ENCODE measurements at places on chromosomes 11 and 22. TPM values are rescaled to one million over a fixed set of nuclear protein-coding genes. Genes with fewer than 3 reads are reported as not detected.
A peak's percentile ranks its signal among the peaks of the same experiment; 100 is the strongest.

The TRIM48 gene
- not detected for total RNA-seq

DNA sequence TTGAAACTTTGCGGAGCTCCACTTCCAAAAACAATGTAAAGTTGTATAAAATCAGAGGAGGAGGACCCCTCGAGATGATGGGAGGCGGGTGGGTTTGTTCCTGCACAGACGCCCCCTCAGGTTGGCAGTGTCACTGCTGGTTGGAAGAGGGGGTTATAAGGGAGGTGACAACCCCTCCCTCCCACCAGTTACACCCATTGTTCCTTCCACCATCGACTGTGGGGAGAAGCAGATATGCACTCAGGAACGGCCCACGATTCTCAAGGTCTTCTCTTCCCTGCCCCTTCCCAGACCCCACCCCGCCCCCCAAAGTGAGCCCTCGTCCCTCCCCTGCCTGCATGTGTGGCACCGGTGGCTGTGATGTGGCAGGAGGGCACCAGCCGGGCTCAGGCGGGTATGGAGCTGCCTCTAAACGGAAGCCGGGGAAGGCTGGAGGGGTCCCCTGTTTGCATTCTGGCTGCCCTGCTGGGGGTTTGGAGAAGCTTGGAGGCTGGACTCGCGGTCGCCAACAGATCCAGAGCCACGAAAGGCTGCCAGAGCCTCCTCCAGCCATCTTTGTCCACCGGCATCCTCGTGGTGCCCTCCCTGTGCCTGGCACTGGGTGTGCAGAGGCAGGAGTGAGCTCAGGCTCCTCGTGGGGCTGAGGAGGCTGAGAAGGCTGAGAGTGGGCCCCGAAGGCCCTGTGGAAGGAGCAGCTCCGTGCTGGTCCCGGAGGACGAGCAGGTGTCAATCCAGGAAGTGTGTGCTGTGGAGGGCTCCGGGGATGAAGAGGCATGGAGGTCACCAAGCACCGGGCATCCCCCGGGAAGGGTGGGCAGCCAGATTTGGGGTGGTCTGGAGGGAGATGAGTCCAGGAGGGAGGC is 778 bp downstream of the KDELR3 start:
- H3K36me3 ChIP-seq: no peaks in the 10 kb centered on the region
- H3K4me3 ChIP-seq: peak overlapping the region; percentile 43
- H3K27me3 ChIP-seq: no peaks in the 10 kb centered on the region
- no peak overlapping the region for H3K27ac ChIP-seq
- DNase-seq: no peak
- no peaks in the 10 kb centered on the region for H3K4me1 ChIP-seq

The CATSPER1 gene
- total RNA-seq: not detected

GRCh38 chr11:120738516-120739046 is 227.0 kb downstream of the GRIK4 start:
- H3K4me1 ChIP-seq: no peaks in the 10 kb centered on the region
- DNase-seq: no peak
- no peak overlapping the region for H3K4me3 ChIP-seq
- H3K36me3 ChIP-seq: no peaks in the 10 kb centered on the region
- no peaks in the 10 kb centered on the region for H3K27me3 ChIP-seq
- H3K27ac ChIP-seq: no peak overlapping the region

GRCh38 chr11:62075438-62075837 is 48.4 kb upstream of the INCENP start:
- H3K36me3 ChIP-seq: no peaks in the 10 kb centered on the region
- DNase-seq: no peak
- no peak overlapping the region for H3K4me3 ChIP-seq
- H3K27ac ChIP-seq: no peak overlapping the region
- no peaks in the 10 kb centered on the region for H3K27me3 ChIP-seq
- no peaks in the 10 kb centered on the region for H3K4me1 ChIP-seq

- no peaks in the 10 kb centered on the region for H3K27me3 ChIP-seq
- no peaks in the 10 kb centered on the region for H3K36me3 ChIP-seq
- DNase-seq: no peak
- no peaks in the 10 kb centered on the region for H3K4me1 ChIP-seq
- H3K27ac ChIP-seq: no peak overlapping the region
Observed at GRCh38 chr11:19995145-19995544, 165.1 kb downstream of the DBX1 start.

DNA sequence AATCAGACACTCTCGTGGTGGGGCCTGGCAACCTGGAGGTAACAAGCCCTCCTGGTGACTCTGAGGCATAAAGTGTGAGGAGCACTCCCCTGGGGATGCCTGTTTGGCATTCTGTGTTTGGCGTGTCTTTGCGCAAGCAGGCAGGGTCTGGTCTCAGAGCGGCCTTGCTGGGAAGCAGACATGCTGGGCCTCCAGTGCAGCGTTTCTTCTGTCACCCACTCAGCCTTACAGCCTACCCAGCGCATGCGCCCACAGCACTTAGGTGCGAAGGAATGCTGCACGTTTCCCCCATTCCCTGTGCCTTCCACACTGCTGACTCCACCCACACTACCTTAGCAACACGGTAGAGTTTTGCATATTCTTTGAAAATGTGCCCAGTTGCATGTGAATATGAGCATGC is 7.4 kb upstream of the CXCR5 start:
- H3K4me3 ChIP-seq: no peak overlapping the region
- H3K27ac ChIP-seq: 0 out of 2 replicates have a peak overlapping the region, but pooled peaks have one; percentile 15
- DNase-seq: no peak
- H3K27me3 ChIP-seq: peaks cover 4% of the 10 kb centered on the region
- no peaks in the 10 kb centered on the region for H3K36me3 ChIP-seq

DNA sequence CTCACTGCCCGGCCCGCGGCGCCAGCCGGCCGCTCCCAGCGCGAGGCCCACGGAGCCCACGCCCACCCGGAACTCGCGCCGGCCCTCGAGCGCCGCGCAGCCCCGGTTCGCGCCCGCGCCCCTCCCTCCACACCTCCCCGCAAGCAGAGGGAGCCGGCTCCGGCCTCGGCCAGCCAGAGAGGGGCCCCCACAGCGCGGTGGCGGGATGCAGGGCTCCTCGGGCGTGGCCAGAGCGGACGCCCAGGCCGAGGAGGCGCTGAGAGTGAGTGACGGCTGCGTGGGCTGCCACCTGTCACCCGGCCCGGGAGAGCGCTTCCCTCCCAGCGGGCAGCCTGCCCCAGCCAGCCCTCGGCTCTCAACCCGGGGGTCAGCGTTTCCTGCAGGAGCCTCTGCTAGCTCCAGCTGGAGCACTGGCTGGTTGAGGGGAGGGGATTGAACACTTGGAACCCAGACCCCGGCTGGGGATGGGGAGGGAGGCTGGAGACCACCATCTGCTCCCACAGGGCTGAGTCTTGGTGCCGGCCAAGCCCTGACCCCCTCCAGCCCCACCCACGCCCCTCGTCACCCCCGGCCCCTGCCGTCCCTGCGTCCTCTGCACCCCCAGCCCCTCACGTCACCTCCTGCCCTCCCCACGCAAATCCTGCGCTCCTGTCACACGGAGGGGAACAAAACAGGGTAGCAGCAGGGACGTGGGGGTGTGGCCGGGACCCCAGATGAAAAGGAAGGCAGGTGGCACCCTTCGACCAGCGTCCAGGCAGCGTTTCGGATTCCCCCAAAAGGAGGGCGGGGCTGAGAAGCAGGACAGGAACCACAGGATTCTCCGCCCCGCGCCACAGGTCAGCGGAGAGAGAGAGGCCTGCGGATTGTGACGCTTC is 157.0 kb downstream of the BRD1 start:
- no peaks in the 10 kb centered on the region for H3K4me1 ChIP-seq
- H3K4me3 ChIP-seq: no peak overlapping the region
- no peak overlapping the region for H3K27ac ChIP-seq
- peaks cover 5% of the 10 kb centered on the region for H3K27me3 ChIP-seq
- no peak for DNase-seq
- H3K36me3 ChIP-seq: no peaks in the 10 kb centered on the region

The LARGE2 gene
- total RNA-seq: 0.32 TPM

GRCh38 chr22:47195156-47195483 is 432.7 kb downstream of the TBC1D22A start:
- H3K4me3 ChIP-seq: no peak overlapping the region
- DNase-seq: no peak
- H3K27me3 ChIP-seq: no peaks in the 10 kb centered on the region
- H3K36me3 ChIP-seq: no peaks in the 10 kb centered on the region
- H3K4me1 ChIP-seq: no peaks in the 10 kb centered on the region

DNA sequence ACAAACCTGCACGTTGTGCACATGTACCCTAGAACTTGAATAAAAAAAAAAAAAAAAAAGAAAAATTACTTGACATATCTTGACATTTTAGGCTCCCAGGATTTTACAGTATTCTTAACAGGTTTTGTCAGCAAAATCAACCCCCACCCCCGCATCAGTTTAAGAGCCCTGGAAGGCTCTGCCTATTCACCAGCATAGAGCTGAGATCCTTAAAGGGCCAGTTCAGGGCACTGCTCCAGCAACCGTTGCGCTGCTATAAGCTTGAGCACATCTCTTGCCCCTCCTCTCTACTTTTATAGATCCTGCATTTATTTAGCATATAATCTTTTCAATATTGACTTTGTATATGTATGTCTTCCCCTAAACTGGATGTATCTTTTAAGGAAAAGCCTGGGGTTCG is 697 bp upstream of the PAFAH1B2 start:
- H3K36me3 ChIP-seq: peaks cover 3% of the 10 kb centered on the region
- peaks cover 7% of the 10 kb centered on the region for H3K4me1 ChIP-seq
- H3K4me3 ChIP-seq: peak overlapping the region; percentile 92

The OR52E8 gene
- not detected for total RNA-seq

The NLRP14 gene
- 0.05 TPM for total RNA-seq

GRCh38 chr11:64222651-64223000 is 3.4 kb downstream of the TRPT1 start:
- H3K4me3 ChIP-seq: no peak overlapping the region
- H3K27me3 ChIP-seq: no peaks in the 10 kb centered on the region
- H3K4me1 ChIP-seq: peaks cover 6% of the 10 kb centered on the region
- peaks cover 24% of the 10 kb centered on the region for H3K36me3 ChIP-seq
- DNase-seq: no peak

The OR5AL1 gene
- not detected for total RNA-seq

The APOBEC3C gene
- total RNA-seq: 143 TPM

The PTGDR2 gene
- 0.13 TPM for total RNA-seq

DNA sequence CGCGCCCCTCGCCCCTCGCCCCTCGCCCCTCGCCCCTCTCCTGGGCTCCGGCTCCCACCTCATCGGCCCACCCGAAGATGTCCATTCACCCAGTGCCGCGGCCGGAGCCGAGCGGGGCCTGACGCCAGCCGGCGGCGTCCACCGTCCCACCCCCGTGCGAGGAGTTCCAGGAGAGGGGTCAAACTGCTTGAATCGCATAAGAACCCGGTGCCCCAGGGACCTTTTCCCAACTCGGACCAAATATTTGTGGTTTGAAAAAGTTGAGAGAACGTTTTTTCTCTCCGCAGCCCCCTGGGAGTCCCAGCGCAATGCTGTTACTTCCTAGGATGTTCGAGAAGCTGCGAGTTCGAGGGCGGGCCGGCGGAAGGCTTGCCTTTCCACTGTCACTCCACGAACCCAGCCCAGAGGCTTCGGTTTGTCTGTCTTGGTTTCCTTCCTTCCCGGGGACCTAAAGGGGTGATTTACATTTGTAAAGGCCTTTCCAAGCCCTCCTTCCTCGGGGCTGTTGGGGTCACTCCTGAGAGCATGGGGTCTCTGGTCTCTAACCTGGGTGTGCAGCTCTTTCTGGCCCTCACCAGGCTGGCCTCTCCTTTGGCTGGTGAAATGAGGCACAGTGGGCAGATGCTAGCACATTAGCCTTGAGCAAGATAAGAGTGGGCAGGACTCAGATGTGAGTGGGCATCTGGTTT is 38.0 kb downstream of the ETS1 start:
- no peaks in the 10 kb centered on the region for H3K27me3 ChIP-seq
- H3K36me3 ChIP-seq: no peaks in the 10 kb centered on the region
- H3K27ac ChIP-seq: no peak overlapping the region
- peaks cover 49% of the 10 kb centered on the region for H3K4me1 ChIP-seq
- DNase-seq: no peak

DNA sequence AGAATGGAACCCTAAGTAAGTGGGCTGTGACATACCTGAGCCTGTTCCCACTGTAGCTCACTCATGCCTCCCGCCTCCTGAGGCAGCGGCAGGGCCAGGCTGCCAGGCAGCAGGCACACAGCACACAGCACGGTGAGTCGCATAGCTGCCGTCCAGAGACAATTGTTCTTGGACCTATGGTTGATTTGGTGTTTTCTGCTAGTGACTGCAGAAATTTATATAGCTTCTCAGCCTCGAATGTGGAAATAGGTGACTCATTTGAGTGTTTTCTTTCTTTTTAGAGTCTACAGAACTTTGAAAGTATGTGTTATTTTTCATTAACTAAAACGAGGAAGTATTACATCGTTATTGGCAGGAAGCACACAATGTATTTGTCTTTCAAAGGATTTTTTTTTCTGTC is at the start of gene MMP7:
MMP7 (minus strand) TSS at position 190 of the 400 bp plus-strand sequence; CDS start at position 143, 47 bp downstream.
- no peak within 1 kb of the TSS for H3K4me3 ChIP-seq
- H3K27ac ChIP-seq: no peak within 1 kb of the TSS
- H3K4me1 ChIP-seq: no peaks in the 10 kb centered on the region
- H3K36me3 ChIP-seq: no peaks in the 10 kb centered on the region

- no peaks in the 10 kb centered on the region for H3K36me3 ChIP-seq
- H3K4me3 ChIP-seq: no peak overlapping the region
- no peak for DNase-seq
- no peak overlapping the region for H3K27ac ChIP-seq
- no peaks in the 10 kb centered on the region for H3K4me1 ChIP-seq
Observed at GRCh38 chr22:35514366-35514765, 26.3 kb upstream of the RASD2 start.

DNA sequence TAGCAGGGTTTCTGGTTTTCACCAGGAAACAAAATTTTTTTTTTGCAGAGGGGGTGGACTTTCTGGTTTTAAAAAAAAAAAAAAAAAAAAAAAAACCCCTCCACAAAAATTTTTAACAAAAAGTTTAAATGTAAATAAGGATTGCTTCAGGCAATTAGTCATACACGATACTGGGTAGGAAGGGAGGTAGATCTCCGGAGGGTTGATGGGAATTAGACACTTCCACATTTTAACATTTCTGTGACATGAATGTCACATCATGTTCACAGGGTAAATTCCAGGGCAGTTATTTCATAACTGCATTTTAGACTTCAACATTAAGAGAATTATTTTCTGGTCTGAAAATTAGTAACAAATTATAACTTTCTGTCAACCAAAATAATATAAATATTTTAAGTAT is 15.9 kb downstream of the NUP98 start:
- peaks cover 12% of the 10 kb centered on the region for H3K4me1 ChIP-seq
- H3K27me3 ChIP-seq: no peaks in the 10 kb centered on the region
- H3K36me3 ChIP-seq: peaks cover 13% of the 10 kb centered on the region
- no peak overlapping the region for H3K4me3 ChIP-seq
- DNase-seq: no peak

DNA sequence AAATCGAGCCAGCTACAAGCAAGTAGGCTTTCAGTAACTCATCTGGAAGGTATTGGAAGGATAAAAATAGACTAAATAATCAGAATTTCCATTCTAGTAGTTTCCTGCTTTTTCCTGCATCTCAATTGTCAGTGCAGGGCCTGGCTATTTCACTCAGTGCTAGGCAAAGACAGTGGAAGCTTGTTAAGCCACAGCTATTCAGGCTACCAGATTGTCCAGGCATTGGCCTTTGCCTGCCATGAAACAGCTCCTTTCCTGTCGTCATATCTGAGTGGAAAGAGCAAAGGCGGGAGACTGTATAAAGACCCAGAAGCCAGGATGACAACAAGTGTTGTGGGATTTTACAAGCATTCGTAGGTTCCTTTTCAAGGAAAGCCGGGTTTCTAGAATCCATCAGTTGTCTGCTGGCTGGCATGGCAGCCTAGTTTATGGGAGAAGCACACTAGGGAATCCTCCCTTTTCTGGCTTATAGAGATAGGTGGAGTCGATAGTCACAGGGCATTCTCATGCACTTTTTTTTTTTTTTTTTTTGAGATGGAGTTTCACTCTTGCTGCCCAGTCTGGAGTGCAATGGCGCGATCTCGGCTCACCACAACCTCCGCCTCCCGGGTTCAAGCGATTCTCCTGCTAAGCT is 2.0 kb upstream of the TNRC6B start:
- H3K4me1 ChIP-seq: peaks cover 9% of the 10 kb centered on the region
- H3K27ac ChIP-seq: no peak overlapping the region
- H3K4me3 ChIP-seq: no peak overlapping the region
- no peak for DNase-seq

The KIAA0930 gene
- total RNA-seq: 125 TPM
